ENCODE measurements at places on chromosomes 3 and 15.

GRCh38 chr3:184944241-184944640 lies 132.3 kb downstream of the VPS8 start:
- no peak for DNase-seq

GRCh38 chr15:42163947-42164550 lies 7.6 kb upstream of the PLA2G4F start:
- no peak for DNase-seq

DNA sequence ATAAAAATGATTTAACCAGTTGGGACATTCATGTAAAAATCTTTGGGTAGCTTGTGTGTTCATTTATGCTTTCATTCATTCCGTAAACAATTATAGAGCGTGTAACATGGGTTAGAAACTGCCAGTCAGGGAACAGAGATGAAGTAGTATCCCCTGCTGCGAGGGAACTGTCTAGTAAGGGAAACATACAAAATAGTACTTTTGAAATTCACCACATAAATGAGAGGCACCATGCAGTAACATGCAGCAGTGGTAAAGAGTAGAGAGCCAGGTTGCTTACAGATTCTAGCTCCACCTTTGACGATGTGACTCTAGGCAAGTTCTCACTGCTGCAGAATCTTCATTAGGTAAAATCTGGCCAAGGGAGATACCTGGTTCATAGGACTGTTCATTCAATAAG lies 938 bp downstream of the DZIP3 start:
- peak; percentile 5 for DNase-seq

DNA sequence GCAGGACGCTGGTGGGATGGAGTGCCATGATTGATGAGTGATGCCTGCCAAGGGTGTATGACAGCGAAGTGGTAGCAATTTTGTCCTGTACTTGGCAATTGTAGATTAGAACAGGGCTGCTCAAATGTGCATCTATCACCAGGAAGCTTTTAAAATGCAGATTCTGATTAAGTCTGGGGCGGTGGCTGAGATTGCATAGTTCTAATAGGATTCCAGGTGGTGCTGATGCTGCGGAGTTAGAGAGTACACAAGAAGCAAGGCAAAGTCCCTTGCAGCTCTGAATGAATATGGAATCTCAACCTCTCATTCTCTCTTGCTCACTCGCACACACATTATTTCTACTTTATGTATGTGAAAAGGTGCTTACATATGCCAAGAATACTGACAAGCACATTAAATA lies 670.4 kb downstream of the FHIT start:
- DNase-seq: no peak

GRCh38 chr15:45603881-45604280 lies 16.7 kb downstream of the BLOC1S6 start:
- no peak for DNase-seq

DNA sequence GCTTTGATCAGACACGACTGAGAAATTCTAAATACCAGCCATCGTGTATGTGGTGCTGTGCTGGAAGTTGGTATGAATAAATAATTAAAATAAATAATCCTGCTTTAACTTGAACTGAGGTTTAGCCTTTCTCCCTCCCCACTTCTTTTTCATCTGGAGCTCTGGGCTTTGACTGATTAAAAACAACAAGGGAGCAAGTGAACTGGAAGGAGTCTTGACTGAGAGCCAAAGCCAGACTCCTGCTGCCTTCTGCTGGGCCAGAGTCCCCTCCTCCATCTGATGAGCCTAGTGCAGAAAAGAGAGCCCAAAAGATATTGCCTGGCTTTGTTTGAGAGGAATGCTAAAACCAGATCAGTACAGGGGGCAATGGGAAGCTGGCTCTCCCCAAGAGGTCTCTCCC lies 96.0 kb downstream of the CCNL1 start:
- DNase-seq: no peak

- DNase-seq: no peak
These were observed 1.8 kb upstream of the ABTB1 start for GRCh38 chr3:127670761-127671522.

Measured in GM13977 (cell line).